Urinary bladder (tissue), 4 donors: ENCODE measurements at places on chromosomes 2 and 18. TPM values are rescaled to one million over a fixed set of nuclear protein-coding genes. Genes with fewer than 3 reads are reported as not detected.

DNA sequence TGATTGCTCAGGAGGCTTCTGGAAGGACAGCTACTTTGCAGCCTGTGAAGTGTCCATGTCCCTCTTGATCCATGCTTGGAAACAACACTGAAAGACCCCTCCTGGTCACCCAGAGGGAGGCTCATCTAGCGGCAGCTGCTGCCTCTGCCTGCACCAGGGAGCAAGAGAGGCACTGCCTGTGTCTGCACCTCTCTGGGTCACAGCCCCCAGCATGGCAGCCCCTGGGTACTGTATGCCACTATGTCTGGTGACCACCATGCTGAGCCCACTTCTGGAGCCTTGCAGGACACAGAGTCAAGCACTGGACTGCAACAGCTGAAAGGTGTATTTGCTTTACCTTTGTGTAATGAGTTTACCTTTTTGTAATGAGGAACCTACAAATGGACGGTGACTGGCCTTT lies 186.3 kb upstream of the MYT1L start:
- DNase-seq, result no peak

- no peak for DNase-seq
These were observed 61.0 kb downstream of the CRIM1 start for GRCh38 chr2:36416370-36417165.

The CDH19 gene
- total RNA-seq, result 18.3 TPM

- DNase-seq, result no peak
These were observed 88.4 kb upstream of the STK17B start for GRCh38 chr2:196259507-196260481.

- no peak for DNase-seq
These were observed 684.4 kb downstream of the NRXN1 start for GRCh38 chr2:50347358-50348044.

The CFC1 gene
- total RNA-seq, result not detected

DNA sequence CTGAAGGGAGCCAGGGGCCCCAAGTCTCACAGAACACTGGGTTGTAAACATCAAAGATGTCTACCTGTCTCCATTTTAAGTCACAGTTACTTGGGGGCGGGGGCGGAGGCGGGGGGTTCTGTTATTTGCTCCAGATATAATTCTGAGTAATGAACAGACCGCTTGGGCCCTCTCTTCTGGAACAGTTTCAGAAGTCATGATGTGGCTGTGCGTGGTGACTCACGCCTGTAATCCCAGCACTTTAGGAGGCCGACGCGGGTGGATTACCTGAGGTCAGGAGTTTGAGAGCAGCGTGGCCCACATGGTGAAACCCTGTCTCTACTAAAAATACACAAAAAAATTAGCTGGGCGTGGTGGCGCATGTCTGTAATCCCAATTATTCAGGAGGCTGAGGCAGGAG lies 157.9 kb upstream of the APCDD1 start:
- DNase-seq, result no peak

GRCh38 chr2:67389286-67389685 lies 7.8 kb upstream of the ETAA1 start:
- DNase-seq, result no peak

- DNase-seq, result no peak
These were observed 13.9 kb downstream of the TMEM17 start for GRCh38 chr2:62492048-62492447.

The ZNF521 gene
- total RNA-seq, result 58.3 TPM
